Sigmoid colon (tissue), 7 donors: ENCODE measurements at places on chromosomes 5 and 9. TPM values are rescaled to one million over a fixed set of nuclear protein-coding genes. Genes with fewer than 3 reads are reported as not detected.

GRCh38 chr9:21919377-21920362 lies 74.5 kb downstream of the CDKN2A start:
- H3K4me3 ChIP-seq, result no peak overlapping the region
- no peak overlapping the region for H3K27ac ChIP-seq
- H3K27me3 ChIP-seq, result no peaks in the 10 kb centered on the region

DNA sequence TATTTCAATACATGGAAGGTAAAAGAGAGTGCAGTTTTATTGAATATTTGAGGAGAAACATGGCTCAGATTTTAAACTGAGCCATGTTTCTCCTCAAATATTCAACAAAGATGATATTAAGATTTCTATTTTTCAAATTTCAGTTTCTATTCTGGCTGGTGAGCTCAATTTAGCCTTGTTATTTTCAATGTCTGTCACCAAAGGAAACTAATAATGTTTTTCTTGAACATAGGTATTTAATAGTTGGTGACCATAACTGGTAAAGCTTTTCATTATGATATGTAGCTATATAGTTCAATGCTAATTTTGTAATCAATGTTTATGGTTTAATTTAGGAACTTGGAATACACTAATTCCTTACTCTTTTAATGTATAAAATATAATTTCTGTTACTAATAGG lies 177.4 kb downstream of the FER start:
- DNase-seq, result no peak
- H3K4me3 ChIP-seq, result no peak overlapping the region
- no peaks in the 10 kb centered on the region for H3K27me3 ChIP-seq
- H3K27ac ChIP-seq, result no peak overlapping the region

DNA sequence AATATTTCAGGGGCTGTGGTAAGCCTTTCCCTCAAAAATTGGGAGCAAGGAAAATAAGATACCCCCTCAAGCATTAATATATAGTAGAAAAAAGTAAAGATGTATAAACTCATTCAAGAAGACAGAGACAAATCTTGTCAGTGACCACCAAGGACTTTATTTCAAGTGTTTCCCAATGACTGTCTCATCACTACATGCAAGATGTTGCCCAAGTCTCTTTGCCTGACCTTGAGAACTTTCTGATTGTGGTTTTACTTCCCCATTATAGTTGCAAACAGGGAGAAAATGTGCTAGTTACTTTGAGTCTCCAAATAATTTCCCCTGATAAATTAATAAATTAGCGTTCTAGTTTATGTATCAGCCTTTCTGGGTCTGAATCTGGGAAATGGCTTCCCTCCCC lies 4.0 kb upstream of the SLC46A2 start:
- H3K27me3 ChIP-seq, result no peaks in the 10 kb centered on the region
- no peaks in the 10 kb centered on the region for H3K36me3 ChIP-seq
- no peak overlapping the region for H3K27ac ChIP-seq
- no peak for DNase-seq
- peaks cover 11% of the 10 kb centered on the region for H3K4me1 ChIP-seq

DNA sequence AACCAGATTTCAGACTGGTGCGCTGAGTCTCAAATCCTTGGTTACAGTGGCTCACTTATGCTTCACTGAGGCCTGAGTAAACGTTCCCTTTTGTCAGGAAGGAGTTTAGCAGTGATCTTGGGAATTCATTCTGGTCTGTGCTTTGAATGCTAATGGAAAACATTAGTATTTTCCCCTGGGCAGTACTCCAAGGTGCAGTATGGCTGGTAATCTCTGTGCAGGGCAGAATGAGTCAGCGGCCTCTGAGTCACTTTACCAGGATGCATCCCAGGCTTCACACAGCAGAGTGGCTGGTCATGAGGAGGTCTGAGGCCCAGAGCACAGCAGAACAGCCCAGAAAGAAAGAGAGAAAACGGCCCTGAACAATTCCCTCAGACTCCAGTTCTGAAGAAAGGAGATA lies 54.0 kb downstream of the PCA3 start:
- H3K27ac ChIP-seq, result peak overlapping the region; percentile 86
- peak; percentile 95 for DNase-seq
- H3K27me3 ChIP-seq, result no peaks in the 10 kb centered on the region
- H3K4me1 ChIP-seq, result peaks cover 32% of the 10 kb centered on the region
- H3K36me3 ChIP-seq, result no peaks in the 10 kb centered on the region
- H3K4me3 ChIP-seq, result no peak overlapping the region

The IL5 gene
- not detected for total RNA-seq

DNA sequence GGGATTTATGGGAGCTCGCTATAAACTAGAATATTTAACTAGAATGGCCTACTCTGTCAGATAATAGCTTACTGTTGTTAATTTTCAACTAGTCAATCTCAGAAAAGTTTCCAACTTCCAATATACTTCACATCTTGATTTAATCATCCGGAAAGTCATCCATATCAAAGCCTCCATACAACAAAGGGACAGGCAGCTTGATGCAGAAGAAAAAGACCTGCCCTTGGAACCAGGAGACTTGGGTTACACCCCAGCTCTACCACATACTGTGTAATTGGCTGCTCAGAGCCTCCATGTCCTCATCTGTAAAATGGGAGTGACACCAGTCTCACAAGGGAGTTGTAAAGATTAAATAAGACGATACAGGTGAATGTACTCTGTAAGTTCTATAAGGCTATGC lies 1.9 kb downstream of the PTPN3 start:
- peaks cover 70% of the 10 kb centered on the region for H3K27me3 ChIP-seq
- no peak overlapping the region for H3K4me3 ChIP-seq
- no peak for DNase-seq
- H3K4me1 ChIP-seq, result peaks cover 16% of the 10 kb centered on the region
- H3K36me3 ChIP-seq, result no peaks in the 10 kb centered on the region

GRCh38 chr5:138570871-138571270 lies 4.3 kb downstream of the HSPA9 start:
- peaks cover 53% of the 10 kb centered on the region for H3K36me3 ChIP-seq
- peaks cover 25% of the 10 kb centered on the region for H3K4me1 ChIP-seq
- H3K27me3 ChIP-seq, result no peaks in the 10 kb centered on the region
- no peak overlapping the region for H3K27ac ChIP-seq
- no peak overlapping the region for H3K4me3 ChIP-seq

The LMNB1 gene
- 4.6 TPM for total RNA-seq

GRCh38 chr9:95746408-95747180 lies 128.9 kb upstream of the ERCC6L2 start:
- peaks cover 10% of the 10 kb centered on the region for H3K27me3 ChIP-seq
- no peak overlapping the region for H3K27ac ChIP-seq
